ENCODE measurements at places on chromosomes 5 and 9.

DNA sequence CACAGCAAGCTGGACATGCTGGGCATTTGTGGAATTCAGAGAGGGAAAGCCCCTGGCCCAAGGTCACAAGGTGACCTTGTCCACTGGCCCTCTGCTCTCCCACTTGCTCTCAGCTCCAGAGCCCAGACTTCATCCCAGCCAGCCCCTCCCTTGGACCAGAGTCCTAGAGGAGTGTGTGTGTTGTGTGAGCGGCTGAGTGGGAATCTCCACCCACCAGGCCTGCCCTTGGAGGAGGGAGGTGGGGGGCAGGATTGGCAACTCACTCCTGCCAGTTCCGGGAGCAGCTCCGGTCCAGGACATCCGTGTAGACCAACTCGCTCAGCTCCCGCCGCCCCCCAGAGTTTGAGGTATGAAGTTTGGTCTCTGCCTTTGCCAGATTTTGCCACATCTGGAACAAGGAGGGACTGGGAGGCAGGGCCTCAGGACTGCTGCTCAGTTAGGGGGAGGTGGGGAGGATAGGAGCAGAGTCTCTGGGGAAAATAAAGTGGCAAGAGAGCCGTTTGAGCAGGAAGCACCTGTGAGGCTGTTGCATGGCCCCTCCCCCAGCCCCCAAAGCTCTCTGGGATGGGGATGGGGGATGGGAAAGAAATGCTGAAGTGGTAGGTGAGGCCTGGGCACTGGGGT lies 1.4 kb downstream of the MZB1 start:
- no peak for DNase-seq

DNA sequence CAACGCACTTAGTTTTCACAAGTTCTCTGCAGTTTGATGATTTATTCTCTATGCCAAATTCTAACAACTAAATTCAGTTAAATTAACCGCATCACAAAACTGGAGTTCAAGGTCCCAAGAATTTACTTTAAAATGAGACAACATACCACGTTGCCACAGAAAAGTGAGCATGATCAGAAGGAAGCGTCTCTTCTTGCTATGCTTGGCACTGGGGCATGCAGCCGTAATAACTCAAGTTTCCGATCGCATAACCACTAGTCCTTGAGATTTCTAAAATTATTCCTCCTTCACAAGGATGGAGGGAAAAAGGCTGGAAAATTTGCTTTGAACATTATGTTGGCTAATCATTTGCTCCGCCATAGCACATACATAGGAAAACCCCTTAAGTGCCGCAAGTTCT lies 13.9 kb downstream of the NFIB start:
- no peak for DNase-seq

DNA sequence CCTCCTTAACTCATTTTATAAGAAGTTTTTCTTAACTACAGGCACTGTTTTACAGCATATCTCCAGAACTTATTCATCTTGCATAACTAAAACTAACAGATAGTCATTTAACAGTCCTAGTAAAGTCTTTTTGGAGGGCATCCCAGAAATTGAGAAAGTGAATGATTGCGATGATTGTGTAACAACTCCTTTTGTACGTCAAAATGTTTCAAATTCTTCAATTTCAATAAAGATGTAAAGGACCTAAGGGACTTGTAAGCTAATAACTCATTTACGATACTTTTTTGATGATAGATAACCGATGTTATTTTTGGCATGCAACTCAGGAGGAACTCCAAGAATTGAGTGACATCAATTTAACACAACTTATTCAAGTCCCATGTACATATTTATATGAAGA lies 42.7 kb downstream of the SVEP1 start:
- no peak for DNase-seq

DNA sequence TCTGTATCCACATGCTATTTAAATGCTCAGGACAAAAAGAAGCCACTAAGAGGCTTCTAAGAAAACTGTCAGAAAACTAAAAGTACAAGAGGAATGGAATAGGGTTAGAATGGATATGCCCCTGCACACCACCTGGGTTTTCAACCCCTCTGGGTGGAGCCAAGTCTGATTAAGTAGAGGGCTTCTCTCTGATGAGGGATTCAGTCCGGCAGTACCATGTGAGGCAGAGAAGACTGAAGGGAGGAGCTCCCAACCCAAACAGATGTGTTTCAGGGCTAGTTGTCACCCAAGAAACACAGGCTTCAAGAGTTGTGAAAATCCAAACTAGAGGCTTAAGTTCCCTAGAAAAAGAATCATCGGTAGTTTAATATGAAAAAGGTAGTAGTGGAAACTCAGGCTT lies 12.5 kb downstream of the NREP start:
- DNase-seq: no peak

- no peak for DNase-seq
Measured at GRCh38 chr9:95857124-95857523, 18.4 kb upstream of the ERCC6L2 start.

DNA sequence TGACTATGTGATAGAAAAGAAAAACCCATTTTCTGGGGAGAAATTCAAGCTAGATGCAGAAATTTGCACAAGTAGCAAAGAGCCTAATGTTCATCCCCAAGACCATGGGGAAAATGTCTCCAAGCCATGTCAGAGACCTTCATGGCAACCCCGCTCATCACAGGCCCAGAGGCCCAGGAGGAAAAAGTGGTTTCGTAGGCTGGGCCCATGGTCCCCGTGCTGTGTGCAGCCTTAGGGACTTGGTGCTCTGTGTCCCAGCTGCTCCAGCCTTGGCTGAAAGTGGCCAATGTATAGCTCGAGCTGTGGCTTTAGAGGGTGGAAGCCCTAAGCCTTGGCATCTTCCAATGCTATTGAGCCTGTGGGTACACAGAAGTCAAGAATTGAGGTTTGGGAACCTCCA lies 711.2 kb upstream of the ZNF608 start:
- DNase-seq: no peak

- no peak for DNase-seq
Measured at GRCh38 chr9:114419796-114420195, 32.0 kb upstream of the AKNA start.

GRCh38 chr5:57383093-57383861 lies 99.3 kb downstream of the ACTBL2 start:
- peak; percentile 98 for DNase-seq

DNA sequence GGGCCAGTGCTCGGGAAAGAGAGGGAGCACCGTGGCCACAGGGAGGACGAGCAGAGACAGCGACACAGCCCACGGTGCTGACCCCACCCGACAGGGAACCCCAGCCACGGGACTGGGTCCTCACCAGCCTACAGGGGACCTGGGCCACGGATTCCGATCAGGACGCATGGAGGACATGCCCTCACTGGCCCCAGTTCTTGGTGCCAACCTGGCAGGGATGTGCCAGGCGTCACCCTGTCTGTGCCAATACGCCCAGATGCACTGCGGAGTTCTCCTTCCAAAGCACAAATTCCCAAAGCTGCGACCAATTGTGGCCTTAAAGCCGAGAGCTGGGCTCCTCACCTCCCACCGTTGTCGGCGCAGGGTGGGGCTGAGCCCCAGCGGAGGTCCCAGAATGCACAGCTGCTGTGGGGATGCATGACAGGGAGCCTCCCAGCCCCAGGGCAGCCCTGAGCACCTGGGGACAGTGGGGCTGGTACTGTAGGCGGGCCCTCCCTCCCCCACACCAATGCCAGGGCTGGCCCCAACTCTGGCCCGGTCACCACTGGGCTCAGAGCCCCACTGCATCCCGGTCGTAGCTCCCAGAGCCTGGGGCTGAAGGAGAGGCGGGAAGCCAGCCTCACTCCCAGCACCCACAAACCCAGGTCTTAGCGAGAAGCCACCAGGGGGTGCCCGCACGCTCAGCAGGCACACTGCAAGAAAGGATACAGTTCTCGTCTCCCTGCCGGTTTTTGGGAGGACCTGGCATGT lies 44.2 kb downstream of the NKD2 start:
- no peak for DNase-seq
